ENCODE measurements at places on chromosomes 1 and 21.
A peak's percentile ranks its signal among the peaks of the same experiment; 100 is the strongest.

DNA sequence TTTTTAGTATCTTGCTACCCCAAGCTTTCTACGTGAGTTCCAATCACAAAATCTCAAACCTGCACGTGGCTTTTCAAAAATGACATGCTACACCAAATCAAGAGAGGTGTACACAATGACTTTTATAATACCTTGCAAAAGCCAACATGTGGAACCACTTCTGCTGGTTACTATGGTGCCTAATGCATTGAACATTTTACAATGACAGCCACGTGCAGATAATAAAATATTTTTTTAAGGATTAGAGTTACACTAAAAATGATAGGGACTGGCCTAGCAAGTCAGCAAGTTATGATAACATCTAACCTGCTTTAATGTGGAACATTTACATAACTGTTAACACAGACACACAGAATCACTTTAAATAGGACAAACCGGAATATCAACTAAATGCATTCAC lies 30.2 kb downstream of the EYA3 start:
- DNase-seq = no peak

- no peak for DNase-seq
These were observed 132.6 kb upstream of the PTGFR start for GRCh38 chr1:78358165-78358564.

DNA sequence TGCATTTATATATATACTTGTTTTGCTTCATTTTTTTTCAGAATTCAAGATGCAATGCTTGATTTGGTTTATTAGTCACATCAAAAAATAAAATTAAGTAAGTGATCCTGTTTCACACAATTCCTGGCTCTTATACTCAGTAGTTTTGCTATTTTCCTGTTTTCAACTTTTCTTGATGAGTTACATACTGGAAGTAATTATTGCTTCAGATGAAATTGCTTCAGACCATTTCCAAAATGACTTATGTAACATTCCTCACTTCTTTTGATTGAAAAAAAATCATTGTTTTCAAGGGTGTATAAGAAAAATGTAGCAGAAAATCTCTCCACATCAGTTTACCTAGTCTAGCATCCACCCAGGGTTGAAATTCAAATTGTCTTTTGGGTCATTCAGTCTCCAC lies 65.0 kb downstream of the RGS2 start:
- DNase-seq = no peak

- no peak for DNase-seq
These were observed 22.2 kb upstream of the SMG7 start for GRCh38 chr1:183450093-183450492.

DNA sequence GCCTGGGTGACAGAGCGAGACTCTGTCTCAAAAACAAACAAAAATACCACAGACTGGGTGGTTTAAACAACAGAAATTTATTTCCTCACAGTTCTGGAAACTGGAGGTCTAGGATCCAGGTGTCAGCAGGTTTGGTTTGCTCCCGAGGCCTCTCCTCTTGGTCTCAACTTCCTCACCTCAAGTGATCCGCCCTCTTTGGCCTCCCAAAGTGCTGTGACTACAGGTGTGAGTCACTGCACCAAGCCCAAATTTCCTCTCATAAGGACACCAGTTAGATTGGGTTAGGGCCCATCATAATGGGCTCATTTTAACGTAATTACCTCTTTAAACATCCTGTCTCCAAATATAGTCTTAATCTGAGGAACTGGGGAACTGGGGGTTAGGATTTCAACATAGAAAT lies 35.5 kb downstream of the MFSD2A start:
- no peak for DNase-seq

- DNase-seq = no peak
These were observed 7.2 kb downstream of the CNIH3 start for GRCh38 chr1:224623310-224623714.

GRCh38 chr1:109792056-109792831 lies 28.5 kb upstream of the EPS8L3 start:
- peak; percentile 50 for DNase-seq

GRCh38 chr1:151822404-151822803 lies 9.2 kb downstream of the RORC start:
- DNase-seq = no peak

- no peak for DNase-seq
These were observed 35.3 kb upstream of the FCER1A start for GRCh38 chr1:159266832-159267231.
